T47D (cell line): ENCODE measurements at places on chromosomes 13 and 19.

DNA sequence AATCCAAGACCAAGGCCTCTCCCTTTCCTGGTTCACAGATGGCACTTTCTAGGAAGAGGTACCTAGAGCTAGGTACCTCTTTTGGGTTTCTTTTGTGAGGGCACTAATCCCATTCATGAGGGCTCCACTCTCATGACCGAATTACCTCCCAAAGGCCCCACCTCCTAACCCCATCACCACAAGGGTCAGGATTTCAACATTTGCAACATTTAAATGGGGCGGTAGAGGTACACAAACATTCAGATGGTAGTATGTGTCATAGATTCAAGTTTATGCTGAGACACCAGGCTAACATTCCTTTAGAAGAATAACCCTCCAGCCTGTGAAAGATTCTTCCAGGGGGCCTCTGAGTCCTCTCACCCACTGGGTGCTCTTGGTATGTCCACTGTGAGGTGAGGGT is 116.3 kb downstream of the FOXO1 start:
- DNase-seq: no peak

DNA sequence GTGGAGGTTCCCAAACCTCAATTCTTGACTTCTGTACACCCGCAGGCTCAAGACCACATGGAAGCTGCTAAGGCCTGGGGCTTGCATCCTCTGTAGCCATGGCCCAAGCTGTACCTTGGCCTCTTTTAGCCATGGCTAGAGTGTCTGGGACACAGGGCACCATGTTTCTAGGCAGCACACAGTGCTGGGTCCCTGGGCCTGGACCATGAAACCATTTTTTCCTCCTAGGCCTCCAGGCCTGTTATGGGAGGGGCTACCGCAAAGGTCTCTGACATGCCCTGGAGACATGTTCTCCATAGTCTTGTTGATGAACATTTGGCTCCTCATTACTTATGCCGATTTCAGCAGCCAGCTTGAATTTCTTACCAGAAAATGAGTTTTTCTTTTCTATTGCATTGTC is 701.4 kb downstream of the FGF9 start:
- DNase-seq: no peak

GRCh38 chr13:49828453-49828852 is 36.0 kb upstream of the KPNA3 start:
- DNase-seq: peak; percentile 18

DNA sequence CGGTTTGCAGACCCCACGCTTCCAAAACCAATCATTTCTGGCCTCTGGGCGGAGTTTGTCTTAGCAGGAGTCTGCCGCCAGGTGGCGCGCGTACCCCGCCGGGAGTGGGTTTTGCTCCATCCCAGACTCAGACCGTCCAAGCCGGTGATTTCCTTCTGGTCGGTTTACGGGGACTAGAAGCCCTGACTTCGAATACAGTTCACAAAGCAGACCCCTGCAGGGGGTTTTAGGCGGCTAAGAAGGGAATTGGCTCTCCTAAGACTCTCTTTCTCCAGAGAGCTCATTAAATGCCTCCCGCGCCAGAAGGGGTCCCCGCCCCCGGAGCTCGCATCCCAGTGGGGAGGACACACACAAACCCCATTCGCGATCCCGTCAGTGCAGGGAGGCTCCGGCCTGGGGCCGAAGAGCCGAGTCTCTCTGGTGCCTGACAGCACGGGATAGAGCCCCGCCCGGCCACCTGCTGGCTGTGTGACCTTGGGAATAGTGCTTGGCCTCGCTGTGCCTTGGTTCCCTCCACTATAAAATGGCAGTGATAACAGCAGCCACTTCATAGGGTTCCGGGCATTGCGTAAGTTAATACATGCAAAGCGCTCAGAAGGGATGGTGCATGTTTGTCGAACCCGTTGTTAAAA is 8.6 kb upstream of the NUP62 start:
- DNase-seq: peak; percentile 70

DNA sequence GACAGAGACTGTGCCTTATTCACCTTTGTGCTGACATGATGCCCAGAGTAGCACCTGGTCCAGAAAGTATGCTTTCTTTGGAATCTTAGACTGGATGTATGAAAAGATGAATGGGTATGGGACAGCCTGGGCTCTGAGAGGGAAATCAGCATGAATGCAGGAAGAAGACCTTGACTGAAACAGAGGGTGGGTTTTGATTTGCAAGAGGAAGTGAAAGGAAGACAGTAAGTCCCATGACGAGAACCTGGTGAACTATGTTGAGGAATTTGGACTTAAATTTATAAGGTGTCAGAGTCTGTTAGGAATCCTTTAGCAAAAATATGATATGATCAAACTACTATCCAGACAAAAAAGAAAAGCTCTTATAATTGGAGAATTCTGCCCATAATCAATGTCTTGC is 301.9 kb downstream of the SPRY2 start:
- DNase-seq: no peak

- DNase-seq: no peak
Measured at GRCh38 chr19:43553656-43554055, 20.7 kb downstream of the ZNF575 start.

DNA sequence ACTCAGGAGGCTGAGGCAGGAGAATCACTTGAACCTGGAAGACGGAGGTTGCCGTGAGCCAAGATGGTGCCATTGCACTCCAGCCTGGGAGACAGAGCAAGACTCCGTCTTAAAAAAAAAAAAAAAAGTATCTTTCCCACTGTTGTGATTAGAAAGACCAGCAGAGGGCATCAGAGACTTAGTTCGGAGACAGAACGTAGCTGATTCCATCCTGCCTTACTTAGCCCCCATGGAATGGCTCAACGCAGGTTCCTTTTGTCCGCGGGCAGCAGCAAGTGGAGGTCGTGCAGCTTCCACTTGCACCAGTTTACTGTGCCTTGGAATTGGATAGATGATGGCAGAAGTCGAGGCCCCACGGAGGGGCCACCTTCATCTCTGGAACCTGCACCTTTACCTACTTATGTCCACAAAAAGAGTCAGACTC is 8.1 kb downstream of the TIMM29 start:
- DNase-seq: no peak

DNA sequence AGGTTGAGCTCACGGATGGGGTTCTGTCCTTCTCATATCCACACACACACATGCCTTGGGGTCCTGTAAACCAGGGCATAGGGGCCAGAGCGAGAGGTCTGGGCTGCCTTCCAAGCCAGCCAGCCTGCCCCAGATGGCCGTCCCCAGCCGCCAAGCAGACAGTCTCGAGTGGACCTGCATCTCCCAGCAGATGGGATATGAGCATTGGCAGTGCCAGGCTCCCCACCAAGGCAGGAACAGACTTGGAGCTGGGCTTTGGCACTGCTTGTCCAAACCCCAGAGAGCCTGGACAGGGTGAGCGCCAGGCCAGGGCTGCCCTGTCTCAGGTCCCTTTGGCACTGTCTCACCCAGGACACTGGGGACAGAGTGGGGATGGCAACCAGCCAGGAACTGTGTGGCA is 130.4 kb downstream of the DPF1 start:
- DNase-seq: no peak

- DNase-seq: no peak
Measured at GRCh38 chr19:1847684-1848398, 442 bp downstream of the REXO1 start.

DNA sequence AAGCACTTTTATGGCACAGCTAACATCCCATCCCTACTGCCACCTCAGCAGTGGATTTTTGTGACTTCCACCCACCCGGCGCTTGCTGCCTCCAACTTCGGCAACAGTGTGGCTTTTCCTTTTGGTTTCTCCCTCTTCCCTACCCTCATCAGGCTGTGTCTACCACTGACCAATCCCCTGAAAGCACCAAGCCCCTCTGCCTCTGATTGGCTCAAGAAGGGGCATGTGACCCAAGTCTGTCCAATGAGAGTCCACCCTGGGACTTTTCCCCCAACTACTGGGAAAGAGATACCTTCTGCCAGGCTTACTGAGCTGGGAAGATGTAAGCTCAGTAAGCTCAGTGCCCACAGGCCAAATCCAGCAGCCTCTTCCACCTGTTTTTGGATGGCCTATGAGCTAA is 5.8 kb downstream of the SMIM7 start:
- peak; percentile 48 for DNase-seq

DNA sequence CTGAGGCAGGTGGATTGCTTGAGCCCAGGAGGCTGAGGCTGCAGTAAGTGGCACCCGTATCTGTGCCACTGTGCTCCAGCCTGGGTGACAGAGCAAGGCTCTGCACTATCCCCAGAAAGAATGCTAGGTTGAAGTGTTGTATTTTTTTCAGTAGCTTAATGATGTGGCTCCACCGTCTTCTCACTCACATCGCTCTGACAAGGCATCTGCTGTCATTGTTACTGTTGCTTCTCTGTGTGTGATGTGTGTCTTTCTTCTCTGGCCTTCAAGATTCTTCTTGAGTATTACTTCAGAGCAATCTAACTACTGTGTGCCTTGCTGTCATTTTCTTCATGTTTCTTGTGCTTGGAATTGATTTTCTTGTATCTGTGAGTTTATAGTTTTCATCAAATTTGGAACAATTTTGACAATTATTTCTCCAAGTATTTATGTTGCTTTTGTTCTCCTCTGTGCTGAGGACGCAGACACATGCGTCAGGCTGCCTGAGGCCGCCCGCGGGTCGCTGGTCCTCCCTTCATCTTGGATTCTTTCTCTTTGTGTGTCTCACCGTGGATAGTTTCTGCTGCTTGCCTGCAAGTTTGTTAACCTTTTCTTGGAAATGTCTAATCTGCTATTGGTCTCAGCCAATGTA is 10.8 kb downstream of the ADPRHL1 start:
- DNase-seq: no peak

GRCh38 chr13:50386541-50387050 is 371.4 kb downstream of the KCNRG start:
- DNase-seq: no peak

DNA sequence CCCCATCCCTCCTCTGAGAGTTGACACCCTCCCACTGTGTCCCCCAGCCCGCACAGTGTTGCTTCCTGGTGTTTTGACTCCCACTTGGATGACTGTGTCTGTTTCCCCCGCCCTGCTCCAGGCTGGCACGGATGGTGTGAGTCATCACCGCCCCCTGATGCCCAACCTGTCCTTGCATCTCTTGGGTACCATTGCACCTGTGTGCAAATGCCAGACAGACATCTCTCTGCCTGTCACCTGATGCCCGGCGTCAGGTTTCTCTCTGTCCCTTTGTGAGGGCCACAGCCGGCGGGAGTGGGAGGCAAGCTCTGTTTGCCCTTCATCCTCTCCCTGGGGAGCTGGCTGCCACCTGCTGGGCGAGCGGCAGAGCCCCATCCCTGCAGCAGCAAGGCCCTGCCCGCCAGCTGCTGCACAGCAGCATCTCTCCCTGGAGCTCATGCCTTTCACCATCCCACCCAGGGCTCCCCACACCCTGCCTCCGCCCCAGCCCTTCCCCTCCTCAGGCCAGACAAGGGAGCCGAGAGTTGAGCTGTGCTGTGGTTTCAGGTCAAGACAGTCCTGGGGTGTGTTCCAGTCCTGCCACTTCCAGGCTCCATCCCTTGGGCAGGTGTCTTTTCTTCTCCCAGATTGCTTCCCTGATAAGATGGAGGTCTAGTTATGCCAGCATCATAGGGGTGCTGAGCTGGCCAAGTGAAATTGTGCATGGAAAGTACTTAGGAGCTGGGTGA is 29.7 kb downstream of the NKPD1 start:
- DNase-seq: no peak

- DNase-seq: no peak
Measured at GRCh38 chr19:8151767-8152035, 2.3 kb upstream of the FBN3 start.

DNA sequence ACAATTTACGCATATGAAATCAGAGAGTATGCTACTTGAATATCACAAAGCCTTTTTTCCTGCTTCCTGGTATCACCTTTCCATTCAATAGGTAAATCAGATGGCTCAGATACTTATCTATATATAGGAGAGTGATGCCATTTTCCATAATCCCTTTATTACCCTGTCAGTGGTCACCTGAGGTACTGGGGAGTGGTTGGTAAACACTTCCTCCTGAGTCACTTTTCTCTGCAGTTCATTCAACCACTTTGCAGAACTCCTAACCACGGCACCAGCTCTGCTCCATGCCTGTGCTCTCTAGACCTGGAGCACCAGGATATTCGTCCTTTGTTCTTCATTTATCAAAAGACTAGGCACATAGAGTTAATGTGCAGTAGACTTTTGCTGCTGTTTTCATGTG is 748.5 kb upstream of the KLHL1 start:
- peak; percentile 2 for DNase-seq

GRCh38 chr13:109746364-109746763 is 40.0 kb downstream of the IRS2 start:
- DNase-seq: no peak

- no peak for DNase-seq
Measured at GRCh38 chr13:44739120-44739519, 163.0 kb upstream of the TSC22D1 start.

GRCh38 chr19:51490676-51491075 is 10.9 kb downstream of the SIGLEC12 start:
- no peak for DNase-seq

- DNase-seq: no peak
Measured at GRCh38 chr13:113967729-113968462, 6.0 kb downstream of the C13orf46 start.

- no peak for DNase-seq
Measured at GRCh38 chr13:113730831-113731191, 28.2 kb upstream of the TMEM255B start.

DNA sequence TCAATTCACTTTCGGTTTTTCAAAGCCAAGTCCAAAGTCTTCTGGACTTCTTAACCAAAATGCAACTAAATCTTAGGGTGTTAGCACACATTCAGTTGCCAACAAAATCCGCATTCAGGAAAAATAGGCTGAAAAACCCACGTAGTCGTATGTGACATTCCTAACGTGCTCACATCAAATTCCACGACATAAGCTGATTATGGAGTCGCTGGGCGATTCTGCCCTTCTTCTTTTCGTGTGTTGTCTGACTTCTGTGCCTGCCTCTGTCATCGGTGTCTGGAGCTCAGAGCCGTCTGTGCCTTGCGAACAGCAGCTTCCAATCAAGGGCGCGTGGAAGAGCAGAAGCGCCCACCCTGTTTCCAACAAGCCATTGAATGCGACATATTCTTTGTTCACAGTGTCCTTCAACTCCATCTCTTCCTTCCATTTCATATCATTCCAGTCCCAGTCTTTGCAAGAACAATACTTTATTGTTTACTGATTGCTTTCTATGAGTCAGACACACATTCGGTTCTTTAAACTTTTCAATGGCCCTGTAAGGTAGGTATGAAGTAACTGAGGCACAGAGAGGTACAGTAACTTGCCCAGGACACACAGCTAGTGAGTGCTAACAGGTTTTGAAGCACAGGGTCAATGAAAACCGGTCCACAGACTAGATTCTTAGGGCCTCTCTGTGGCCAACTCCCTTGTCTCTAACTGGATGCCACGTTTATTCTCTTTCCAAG is 8.2 kb upstream of the ZNF507 start:
- DNase-seq: no peak
